ENCODE measurements at places on chromosomes 1 and 21.
A peak's percentile ranks its signal among the peaks of the same experiment; 100 is the strongest.

DNA sequence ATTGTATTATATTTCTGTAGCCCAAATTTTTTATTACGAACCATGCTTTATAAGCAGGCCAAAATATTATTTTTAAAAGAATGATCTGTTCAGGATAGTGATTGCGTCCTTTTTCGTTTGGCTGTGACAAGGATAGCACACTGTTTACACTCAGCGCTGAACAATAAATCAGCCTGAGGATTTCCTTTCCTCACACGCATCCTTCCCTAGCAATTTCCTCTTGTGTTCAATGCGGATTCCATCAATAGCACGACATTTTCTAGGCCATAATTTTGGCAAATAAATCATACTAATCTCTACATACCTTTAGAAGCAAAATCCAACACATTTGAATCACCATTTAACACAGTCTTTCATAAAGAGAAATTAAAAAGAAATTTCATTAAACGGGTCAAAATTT lies 1.6 kb upstream of the VAV3 start:
- no peak for DNase-seq

- DNase-seq: peak; percentile 6
These were observed 1.0 kb downstream of the GALNT2 start for GRCh38 chr1:230067871-230068620.

- no peak for DNase-seq
These were observed 1.6 kb upstream of the PDXK start for GRCh38 chr21:43717166-43717853.

- DNase-seq: no peak
These were observed 20.6 kb downstream of the NPHP4 start for GRCh38 chr1:5971471-5972197.

DNA sequence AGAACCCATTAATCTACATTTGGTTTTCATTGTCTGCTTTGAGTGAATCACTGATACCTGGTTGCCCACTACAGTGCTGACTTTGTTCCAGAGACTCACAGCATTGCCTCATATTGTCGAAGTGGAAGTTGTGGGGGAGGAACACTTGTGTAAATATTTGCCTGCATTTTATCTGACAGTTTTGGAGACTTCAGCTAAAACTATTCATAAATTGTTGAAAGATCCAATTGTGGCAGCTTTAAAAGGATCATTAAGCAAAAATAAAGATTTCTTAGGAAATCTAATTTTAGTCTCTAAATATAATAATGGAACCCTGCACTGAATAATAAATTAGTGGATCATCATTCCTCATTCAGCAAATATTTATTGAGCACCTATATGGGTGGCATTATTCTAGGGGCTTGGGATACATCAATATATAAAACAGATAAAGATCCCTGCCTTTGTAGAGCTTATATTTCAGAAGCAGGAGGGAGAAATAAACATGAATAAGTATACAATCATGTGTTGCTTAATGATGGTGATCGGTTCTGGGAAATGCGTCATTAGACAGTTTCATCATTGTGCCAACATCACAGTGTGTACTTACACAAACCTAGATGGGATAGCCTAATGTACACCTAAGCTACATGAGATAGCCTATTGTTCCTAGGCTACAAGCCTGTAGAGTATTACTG lies 73.5 kb downstream of the OSBPL9 start:
- DNase-seq: no peak

DNA sequence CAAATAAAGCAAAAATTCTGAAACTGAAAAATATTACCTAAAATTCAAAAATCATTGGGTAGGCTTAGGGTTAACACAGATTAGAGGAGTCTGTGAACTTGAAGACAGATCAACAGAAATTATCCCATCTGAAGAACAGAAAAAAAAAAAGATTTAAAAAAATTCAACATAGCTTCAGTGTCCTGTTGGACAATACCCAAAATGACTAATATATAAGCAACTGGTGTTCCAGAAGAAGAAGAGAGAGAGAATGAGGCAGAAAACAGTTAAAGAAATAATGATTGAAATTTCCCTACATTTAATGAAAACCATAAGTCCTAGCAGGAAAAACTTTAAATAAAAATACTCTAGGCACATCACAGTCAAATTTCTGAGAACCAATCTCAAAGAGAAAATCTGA lies 31.5 kb downstream of the TMCO1 start:
- DNase-seq: no peak

DNA sequence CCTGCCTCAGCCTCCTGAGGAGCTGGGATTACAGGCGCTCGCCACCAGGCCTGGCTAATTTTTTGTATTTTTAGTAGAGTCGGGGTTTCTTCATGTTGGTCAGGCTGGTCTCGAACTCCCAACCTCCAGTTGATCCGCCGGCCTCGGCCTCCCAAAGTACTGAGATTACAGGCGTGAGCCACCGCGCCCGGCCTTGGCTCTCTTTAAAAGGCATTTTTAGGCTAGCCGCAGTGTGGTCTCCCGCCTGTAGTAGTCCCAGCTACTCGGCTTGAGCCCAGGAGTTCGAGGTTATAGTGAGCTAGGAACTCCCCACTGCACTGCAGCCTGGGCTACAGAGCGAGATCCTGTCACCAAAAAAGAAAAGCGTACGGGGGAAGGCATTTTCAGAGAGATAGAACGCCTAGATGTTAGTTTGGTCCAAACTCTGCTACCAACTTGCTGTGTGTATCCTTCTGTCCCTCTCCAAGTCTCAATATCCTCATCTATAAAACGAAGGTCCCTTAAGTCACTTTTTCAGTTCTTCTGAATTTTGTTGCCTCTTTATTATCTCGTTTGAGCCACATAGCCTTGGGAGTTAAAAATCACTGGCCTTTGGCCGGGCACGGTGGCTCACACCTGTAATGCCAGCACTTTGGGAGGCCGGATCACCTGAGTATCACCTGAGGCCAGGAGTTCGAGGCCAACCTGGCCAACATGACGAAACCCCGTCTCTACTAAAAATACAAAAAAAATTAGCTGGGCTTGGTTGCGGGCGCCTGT lies 734 bp downstream of the MED18 start:
- peak; percentile 9 for DNase-seq

- DNase-seq: no peak
These were observed 95.3 kb upstream of the SLC25A33 start for GRCh38 chr1:9443913-9444445.

DNA sequence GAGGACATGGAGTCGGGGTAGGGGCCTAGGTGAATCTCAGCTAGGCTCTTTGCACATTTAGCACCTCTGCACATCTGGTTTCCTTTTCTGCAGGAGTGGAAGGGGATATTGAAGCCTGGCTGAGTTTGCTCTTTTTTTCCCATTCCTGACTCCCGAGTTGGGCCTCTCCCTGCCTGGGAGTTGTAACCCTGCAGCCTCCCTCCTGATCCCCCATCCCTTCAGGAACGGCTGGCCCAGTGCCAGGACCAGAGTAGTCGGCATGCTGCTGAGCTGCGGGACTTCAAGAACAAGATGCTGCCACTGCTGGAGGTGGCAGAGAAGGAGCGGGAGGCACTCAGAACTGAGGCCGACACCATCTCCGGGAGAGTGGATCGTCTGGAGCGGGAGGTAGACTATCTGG lies 836 bp downstream of the OLFML3 start:
- no peak for DNase-seq

DNA sequence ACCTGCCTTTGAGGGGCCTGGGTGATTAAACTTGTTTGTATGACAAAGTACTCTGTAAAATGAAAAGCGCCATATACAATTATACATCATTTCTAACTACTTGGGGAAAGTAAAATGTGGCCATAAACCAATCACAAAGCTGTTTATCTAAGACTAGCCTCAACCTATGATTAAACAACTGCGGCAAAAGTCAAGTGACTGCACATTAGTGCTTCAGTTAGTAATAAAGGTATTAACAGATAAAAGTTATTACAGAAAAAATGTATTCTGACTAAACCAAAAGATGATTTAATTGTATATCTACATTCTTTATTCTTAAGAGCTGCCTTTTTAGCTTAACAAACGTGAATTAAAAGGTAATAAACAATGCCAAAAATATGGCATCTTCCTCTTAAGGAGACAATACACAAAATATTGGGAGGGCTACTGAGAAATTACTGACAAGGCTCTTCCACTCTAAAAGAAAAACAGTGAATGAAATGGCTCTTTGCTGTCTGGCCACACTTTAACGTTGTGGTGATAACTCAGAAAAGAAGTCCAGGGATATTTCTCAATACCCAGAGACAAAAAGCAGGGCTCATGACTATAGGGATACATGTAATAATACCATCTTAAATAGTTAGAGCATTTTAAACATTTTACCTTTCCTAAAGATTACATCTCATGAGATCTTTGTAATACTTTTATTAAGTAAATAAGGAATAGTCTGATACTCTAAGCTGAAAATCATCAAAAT lies 8.6 kb downstream of the ARHGAP29 start:
- DNase-seq: no peak

- DNase-seq: no peak
These were observed 254.8 kb downstream of the LTN1 start for GRCh38 chr21:28737674-28738419.

DNA sequence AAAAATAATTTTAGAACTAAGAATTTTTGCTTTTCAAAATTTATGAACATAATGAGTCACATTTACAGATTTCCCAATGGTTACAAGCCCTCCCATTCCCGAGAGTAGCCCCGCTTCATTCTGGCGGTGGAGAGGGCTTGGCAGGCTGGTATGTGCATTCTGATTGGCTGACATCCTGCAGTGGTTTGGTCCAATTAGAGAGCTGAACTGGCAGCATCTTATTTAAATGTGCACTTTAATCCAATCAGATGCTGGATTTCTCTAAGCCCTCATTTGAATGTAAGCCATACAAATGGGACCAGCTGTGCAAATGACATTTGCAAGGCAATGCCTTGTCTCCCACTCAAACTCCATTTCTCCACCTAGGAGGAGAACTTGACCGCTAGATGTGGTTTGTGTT lies 18.0 kb upstream of the TRIM17 start:
- DNase-seq: no peak

Data from CD4-positive, alpha-beta T cell treated with Interleukin-6 at 100 ng/mL for 8 hours (primary cell).